Activated CD8-positive, alpha-beta T cell treated with anti-CD3 and anti-CD28 coated beads for 36 hours (primary cell): ENCODE measurements at places on chromosomes 4 and X.

GRCh38 chrX:17737986-17738713 is 857 bp downstream of the SCML1 start:
- peak; percentile 55 for DNase-seq

GRCh38 chr4:70426789-70427188 is 29.0 kb downstream of the OPRPN start:
- DNase-seq, result no peak

DNA sequence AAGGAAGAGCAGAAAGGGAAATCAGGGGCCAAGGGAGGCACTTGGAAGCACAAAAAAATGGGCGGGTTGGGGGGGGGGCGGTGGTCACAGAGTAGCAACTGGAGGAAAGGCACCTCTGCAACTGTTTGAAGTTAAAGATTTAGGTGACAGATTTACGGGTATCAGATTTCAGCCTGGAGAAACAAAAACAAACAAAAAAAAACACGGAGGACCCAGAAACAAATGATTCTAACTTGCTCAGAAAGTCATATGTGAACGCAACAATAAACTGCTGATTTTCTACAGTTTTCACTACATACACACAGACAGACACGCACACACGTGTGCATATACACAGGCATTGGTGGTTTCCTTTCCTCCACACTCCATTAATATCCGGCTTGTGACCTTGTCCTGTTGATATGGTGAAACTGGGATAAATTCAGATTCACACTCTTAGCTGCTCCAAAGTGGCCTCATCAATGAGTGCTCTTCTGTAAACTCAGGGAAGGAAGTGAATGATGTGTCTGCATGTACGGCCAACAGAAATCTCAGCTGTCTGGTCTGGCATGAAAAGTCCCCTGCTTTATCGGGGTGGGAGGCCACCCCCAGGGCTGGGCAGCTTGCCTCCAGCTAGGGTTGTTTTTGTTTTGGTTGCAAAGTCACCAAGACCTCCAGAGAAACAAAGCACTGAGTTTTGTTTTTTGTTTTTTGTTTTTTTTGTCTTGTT is 54.3 kb downstream of the CHST7 start:
- DNase-seq, result no peak

DNA sequence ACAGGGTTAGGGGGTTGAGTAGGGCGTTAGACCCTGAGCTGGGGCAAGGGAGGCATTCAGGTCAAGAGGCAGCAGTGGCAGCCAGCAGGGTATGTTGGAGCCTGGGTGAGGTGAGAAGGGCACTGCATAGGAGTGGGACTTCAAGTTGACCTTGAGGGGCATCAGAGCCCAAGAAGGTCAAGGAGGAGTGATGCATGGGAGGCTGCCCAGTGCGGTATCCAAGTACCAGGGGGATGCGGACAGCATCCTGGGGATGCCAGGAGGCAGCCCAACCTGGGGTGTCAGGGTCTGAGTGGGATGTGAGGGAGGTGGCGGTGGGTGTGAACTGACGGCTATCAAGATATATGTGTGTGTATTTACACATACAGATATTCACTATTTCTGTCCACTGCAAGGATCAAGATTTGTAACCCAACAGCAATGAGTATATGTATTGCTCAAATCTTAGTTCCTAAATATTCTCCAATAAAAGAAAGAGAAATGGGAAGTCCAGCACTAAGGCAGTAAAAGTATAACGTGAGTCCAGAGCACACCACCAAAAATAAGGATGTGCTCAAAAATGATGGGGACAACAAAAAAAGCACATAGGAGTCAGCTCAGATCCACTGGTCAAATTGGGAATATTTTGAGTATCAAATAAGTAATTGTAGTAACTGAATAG is 9.8 kb upstream of the DCLK2 start:
- no peak for DNase-seq

DNA sequence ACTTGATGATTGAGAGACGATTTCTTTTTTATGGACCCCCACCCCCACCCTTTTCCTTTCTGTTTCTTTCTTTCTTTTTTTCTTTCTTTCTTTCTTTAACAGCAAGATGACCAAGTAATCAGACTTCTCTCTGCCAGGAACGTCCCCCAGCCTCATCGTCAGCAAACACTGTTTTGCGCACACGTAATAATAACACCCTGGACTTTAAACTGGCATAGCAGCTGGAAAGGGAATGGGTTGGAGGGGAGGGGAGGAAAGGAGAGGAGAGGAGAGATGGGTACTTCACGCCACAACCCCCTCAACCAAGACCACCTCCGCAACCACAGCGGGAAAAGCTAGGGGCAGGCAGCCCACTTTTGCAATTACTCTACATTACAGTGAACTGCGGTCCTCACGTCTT is 1.1 kb downstream of the GABRA2 start:
- DNase-seq, result no peak

DNA sequence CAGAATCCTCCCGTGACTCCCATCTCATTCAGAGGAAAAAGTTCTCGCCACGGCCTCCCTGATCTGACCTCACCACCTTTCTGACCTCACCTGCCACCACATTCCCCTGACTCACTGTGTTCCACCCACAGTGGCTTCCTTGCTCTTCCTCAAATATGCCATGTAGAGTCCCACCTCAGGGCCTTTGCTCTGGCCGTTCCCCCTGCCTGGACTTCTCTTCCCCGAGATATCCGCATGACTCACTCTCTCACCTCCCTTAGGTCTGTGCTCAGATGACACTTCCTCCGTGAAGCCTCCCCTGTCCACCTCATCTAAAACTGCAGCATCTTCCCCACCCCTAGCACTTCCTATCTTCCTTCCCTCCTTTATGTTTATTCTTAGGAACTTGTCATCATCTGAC is 7.2 kb upstream of the TSPYL2 start:
- peak; percentile 33 for DNase-seq

- no peak for DNase-seq
These were observed 269.1 kb upstream of the SLIT2 start for GRCh38 chr4:19982556-19982955.

- DNase-seq, result no peak
These were observed 141.4 kb downstream of the PTTG2 start for GRCh38 chr4:38101563-38101962.

DNA sequence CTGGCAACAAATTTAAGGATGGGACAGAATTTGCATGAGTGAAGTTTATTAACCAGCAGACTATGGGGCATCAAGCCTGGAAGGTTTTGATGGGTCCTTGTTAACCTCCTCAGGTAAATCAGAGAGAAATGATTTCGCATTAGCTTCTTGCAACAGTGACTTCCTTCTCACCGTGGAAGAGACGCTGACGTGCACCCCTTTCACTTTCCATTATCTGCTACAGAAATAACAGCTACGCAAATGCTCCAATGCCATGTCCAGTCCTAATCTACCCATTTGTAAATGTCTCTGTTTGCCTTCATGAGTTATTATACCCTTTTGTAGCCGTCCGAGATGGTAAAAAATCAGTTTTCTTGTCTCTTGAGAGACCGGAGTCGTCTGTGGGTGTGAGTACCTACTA is 100.3 kb downstream of the SLC34A2 start:
- no peak for DNase-seq

- DNase-seq, result no peak
These were observed 173.9 kb upstream of the CENPE start for GRCh38 chr4:103372002-103372558.

DNA sequence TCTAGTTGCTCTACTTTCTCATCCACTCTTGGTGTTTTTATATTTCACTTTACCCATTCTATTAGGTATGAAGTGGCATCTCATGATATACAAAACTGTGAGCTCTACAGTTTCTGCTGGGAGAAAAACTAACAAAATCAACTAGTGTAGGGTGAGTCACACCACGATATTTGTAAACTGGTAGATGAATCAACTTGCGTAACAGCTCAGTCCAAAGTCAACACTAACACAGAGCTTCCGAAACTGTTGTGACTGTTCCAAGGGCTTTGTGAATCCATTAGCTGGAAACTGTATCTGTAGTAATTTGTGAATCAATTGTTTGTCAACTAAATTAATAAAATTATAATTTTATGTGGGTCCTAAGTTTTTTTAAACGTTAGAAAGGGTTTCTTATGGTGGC is 119.8 kb upstream of the TSPAN5 start:
- no peak for DNase-seq

DNA sequence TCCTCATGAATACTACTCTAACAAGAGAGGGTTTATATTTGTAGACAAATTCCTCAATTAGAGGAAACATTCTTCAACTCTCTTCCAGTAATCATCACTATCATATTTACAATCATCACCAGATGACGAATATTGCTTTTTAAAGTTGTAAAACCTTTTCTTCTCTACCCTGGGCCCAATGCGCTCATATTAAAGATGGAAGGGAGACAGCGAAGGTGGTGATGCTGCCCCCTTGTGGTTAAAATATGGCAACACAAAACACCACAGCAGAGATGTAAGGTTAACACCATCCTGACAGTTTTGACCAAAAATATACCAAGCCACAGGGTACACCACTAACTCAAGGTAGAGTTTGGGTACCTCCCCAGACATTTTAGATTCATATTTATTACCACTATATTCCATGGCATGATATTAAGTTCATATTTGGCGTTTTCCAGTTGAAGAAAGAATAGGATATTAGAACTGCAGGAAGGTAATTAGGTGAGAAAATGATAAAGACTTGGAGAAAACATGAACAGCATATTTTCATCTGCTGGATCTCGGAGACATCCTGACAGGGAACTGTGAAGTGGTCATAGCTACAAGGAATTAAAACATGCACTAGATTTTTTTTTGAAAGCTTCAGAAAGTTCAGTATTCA is 72.8 kb downstream of the SLC9A7 start:
- DNase-seq, result peak; percentile 53

GRCh38 chrX:66176134-66176533 is 12.1 kb downstream of the HEPH start:
- no peak for DNase-seq

DNA sequence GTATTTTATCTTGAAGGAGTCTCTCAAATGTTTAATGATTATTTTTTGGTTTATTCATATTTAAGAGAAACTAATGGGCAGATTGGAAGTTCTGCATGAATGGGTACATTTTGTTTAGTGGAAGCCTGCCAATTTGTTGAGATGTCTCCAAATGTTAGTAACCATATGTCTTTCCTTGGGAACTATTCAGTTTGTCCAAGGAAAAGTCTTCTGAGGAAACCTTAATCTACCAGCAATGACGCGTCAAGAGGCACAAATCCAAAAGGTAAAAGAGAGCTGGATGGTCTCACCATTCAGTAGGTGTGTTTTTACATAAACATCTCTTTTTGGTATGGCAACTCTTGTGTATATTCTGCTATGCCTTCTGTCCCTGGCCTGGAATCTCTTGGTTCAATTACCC is 37.4 kb upstream of the NDST3 start:
- DNase-seq, result no peak

- peak; percentile 27 for DNase-seq
These were observed 38.2 kb downstream of the HPGDS start for GRCh38 chr4:94304365-94304971.

- DNase-seq, result no peak
These were observed 3.2 kb downstream of the TDO2 start for GRCh38 chr4:155906554-155907247.

DNA sequence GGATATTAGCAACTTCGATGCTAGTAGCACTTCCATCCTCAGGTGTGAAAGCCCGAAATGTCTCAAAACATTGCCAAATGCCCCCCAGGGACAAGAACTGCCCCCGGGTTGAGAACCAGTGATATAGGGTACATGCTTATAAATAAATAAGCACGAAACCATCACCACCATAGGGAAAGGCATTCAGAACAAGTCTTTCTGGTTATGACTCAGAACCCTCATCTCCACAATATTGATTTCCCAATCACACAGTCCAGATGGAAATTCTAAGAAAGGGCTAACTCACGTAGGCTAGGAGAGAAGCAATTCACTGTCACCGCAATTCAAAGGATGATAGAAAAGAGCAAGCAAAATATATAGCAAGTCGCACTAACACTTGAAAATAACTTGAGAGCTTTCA is 84.8 kb downstream of the ANOS1 start:
- DNase-seq, result no peak

DNA sequence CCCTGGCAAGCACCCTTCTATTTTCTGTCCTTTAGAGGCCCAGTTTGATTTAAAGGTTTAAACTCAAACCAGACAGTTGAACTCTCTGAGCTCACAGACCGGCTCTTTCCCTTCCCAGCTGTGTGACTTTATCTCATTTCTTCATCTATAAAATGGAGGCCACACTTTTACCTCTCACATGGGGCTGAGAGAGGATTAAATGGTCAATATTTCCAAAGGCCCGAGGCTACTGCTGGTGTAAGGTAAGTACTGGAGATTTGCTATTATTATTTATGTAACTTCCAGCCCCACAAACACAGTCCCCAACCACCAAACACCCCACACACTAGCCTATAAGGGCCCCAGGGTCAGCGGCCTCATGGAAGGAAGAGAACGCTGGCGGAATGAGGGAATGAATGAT is 13.6 kb upstream of the CYTL1 start:
- no peak for DNase-seq

DNA sequence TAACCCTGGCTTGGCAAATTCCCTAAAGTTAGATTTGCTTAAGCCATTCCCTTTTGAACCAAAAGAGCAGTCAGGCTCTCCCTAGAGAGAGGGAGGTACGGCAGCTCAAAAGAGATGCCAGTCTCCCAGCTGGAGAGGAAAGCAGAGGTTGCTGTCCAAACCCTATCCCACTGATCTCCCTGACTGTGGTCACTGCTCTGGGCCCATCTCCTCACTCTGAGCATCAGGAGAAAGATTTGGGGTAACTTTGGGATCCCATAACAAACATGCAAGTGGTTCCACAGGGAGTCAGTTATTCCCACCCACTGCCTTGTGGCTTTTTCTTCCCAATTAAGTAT is 17.1 kb downstream of the ACSL1 start:
- DNase-seq, result no peak

GRCh38 chr4:104066533-104066932 is 346.7 kb upstream of the TACR3 start:
- no peak for DNase-seq

DNA sequence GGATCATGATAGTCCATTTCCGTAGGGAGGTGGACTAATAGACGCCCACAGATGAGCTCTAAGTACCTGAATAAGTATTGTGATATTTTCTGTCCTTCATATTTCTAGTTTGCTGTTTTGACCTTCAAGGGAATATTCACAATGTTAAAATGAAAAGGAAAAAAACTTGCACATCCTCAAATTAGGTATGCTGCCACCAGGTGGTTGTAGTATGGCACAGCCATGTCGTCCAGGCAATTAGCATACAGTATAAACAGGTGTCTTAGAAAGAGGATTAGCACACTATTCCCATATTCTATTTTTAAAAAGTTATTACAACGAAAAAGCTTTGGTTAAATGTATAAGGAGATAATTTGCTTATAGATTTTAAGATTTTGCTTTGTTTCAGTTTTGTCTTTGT is 802.0 kb downstream of the RPA4 start:
- DNase-seq, result peak; percentile 25

GRCh38 chrX:136525738-136526606 is 6.0 kb upstream of the VGLL1 start:
- DNase-seq, result peak; percentile 6

- no peak for DNase-seq
These were observed 3.4 kb downstream of the MAGEE2 start for GRCh38 chrX:75781611-75782010.
